ENCODE measurements at places on chromosomes 5 and 9. TPM values are rescaled to one million over a fixed set of nuclear protein-coding genes. Genes with fewer than 3 reads are reported as not detected.

DNA sequence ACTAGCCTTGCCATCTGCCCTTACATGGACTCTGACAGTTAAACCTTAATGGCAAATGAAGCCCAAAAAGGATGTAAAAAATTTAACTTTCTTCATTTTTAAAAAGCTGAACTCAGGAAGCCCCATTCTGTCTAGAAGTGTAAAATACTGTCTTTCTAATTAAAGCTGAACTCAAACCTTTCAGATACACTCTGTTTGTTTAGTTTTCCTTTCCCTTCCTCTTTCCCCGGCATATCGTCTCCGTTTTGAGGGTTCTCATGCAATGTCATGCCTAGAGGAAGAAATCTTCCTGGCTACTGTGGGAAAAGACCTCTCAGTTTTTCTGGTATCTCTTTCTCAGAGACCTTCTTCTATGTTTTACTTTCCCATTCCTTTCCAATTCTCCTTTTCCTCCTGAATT, 841.5 kb downstream of the DTWD2 start:
- no peak for DNase-seq

DNA sequence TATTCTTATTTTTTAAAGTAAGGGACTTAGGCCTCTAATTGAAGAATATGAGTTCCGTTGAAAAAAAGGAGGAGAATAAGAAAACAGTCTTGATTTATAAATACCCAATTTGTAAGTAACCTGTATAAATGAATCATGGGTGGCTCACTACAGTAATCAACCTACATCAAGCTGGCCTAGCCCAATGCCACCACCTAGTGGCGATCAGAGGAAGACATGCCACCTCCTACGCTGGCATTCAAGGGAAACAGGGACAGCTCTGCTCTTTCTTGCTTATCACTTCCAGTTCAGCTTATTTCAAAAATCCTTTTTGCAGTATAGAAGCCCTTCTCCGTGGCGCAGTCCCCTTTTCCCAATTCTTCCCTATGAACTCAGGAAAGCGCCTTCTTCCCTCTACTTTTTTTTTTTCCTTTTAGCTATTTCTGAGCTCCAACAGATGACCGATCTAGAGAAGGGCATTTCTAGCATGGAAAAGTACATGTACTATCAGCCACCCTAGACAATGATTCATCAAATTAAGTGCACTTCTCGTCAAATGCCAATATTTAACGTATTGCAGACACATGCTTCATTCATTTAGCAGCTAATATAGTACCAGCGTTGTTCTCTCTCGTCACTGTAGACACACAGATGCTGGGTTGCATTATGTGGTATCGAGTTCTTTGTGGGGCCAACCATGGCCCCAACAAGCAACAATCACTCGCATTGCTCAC, 28.3 kb downstream of the PTPN3 start:
- peak; percentile 61 for DNase-seq

Gene ANKRD31
- total RNA-seq: 0.30 TPM

- no peak for DNase-seq
Measured at GRCh38 chr5:76710991-76711390, 4.9 kb upstream of the F2R start.

DNA sequence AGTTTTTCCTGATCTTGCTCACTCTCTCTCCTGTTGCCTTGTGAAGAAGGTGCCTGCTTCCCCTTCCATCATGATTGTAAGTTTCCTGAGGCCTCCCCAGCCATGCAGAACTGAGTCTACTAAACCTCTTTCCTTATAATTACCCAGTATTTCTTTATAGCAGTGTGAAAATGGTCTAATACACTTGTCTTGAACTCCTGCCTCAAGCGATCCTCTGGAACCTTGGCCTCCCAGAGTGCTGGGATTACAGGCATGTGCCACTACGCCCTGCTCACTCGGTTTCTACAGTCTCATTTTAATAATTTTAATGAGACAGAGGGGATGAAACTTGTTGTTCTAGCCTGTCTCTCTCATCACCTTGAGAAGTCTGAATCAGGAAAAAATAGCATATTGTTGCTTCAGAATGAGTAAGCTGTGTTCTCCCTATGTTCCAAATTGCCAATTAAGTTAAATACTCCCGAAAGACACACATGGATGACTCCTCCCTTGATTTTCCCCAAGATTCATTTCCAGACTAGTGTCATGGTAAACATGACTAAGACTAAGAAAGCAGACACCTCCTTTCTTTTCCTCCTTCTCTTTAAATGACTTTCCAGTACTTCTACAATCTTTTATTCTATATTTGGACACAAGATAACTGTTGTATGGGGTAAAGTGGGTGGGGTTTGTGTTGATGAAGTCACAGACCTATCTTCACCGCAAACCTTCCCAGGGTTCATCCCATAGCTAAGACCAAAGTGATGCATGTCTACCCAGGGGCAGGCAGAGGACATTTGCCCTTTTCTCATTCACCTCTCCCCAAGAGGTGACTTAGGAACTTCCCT, 7.8 kb upstream of the DNAJC18 start:
- no peak for DNase-seq

Gene CCDC183
- 2.8 TPM for total RNA-seq

- DNase-seq: no peak
Measured at GRCh38 chr9:7656636-7657035, 142.9 kb downstream of the DMAC1 start.

DNA sequence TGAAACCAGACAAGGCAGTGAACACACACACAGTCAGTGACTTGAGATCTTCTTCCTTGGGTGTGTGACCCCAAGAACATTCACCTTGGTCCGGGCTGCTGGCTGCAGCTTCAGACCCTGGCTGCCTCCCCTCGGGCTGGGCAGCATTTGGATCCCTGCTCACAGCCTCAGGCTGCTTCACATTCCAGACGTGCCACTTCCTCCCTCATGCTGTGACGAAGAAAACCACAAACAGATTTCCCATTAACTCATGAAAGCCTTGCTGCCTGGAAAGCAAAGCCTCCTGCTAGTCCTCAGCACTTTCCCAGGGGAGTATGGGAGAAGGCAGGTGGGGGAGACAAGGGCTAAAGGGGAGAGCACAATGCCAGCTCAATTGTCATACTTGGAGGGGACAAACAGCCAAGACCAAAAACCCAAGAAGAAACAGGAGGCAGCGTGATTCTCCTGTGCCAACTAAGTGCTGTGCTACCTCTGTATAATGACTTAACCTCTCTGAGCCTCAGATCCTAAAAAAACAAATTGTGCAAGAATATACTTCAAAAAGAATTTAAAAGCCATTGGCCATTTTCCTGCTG, 594.6 kb upstream of the BRINP1 start:
- peak; percentile 33 for DNase-seq

Gene STPG3
- total RNA-seq: not detected

DNA sequence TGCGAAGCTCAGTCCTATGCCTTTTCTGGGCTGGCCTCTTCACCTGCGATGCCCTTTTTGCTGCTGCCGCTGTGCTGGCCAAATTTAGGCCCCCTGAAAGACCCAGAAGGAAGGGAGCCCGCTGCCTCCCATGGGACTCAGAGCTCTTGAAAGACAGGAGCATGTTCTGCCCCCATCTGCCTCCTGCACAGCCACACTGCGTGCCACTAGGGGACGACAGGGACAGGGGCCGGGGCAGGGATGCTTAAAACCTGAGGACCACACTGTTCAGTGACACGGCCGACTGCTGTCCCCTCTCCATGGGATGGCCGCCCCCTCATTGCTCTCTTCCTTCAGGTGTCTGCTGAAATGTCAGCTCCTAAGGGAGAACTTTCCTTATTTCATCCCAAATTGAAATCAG, 132.4 kb downstream of the ADAMTS2 start:
- no peak for DNase-seq

- no peak for DNase-seq
Measured at GRCh38 chr9:115397591-115398312, 279.8 kb upstream of the TNC start.

Gene TMEM215
- not detected for total RNA-seq

Gene GABRA1
- not detected for total RNA-seq

DNA sequence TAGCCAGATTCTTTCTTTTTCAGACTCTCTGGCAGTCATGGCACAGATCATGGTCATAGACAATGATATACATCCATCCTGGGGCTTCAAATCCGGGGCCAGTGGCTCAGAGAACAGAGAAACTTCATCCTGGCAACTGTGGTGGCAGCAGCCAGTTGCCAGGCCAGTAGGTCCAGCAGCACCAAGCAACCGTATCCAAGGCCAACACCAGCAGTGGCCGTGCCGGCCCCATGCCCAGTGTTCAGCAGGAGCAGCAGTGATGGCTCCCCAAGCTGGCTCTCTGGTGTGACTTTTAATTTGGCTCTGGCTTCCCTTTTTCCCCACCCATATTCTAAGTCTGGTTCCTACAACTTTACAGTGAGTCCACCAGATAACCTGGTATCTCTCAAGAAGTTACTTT, 300.5 kb downstream of the DEPDC1B start:
- DNase-seq: no peak

Gene CKMT2
- not detected for total RNA-seq

DNA sequence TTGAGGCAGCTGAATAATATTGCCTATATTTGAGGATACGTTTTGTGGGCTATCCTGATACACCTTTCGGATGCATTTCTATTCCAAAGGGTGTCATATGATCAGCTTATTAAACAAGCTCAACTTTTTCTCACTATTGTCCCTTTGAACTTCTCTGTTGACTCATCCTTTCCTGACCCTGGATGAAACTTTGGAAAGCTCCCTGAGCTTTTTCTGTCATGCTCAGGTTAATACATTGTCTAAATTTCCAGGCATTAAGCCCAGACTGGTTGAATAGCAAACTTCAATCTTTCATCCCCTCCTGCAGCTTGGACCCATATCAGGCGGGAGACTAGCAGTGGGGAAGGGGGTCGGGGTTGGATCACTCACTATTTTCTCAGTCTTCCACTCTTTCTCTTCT, 104.9 kb upstream of the PTPN3 start:
- no peak for DNase-seq

DNA sequence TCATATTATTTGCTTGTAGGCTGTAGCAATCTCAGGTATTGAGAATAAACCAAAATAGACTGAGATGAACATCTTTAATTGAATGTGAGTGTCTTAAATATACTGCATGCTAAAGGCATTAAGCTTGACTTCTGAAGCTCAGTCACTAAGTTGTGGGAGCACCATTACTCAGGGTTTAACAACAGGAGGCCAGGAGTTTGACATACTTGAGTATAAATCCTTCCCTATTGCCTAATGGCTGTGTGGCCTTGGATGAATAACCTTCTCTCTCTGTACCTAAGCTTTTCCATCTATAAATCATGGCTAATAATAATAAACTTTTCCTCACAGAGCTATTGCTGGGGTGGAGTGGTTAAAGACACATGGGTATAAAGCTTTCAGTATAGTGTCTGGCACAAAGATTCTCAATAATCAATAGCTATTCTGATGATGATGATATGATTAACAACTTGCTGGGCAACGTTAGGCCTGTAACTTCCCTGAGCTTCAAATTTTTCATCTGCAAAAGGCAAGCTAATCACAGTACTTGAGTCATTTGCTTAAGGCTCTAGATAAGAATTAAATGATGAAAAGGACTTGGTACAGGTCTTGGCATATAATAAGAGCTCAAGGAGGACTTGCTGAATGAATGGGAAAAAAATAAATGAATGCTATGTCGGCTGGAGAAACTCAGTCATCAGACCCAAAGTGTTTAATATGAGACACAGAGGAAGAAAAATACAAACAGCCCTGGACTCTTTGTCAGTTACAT, 174.0 kb upstream of the IL12B start:
- no peak for DNase-seq

Gene SLC36A3
- not detected for total RNA-seq

- DNase-seq: no peak
Measured at GRCh38 chr5:149966946-149967345, 6.4 kb downstream of the SLC26A2 start.

Gene PCSK1
- total RNA-seq: not detected

DNA sequence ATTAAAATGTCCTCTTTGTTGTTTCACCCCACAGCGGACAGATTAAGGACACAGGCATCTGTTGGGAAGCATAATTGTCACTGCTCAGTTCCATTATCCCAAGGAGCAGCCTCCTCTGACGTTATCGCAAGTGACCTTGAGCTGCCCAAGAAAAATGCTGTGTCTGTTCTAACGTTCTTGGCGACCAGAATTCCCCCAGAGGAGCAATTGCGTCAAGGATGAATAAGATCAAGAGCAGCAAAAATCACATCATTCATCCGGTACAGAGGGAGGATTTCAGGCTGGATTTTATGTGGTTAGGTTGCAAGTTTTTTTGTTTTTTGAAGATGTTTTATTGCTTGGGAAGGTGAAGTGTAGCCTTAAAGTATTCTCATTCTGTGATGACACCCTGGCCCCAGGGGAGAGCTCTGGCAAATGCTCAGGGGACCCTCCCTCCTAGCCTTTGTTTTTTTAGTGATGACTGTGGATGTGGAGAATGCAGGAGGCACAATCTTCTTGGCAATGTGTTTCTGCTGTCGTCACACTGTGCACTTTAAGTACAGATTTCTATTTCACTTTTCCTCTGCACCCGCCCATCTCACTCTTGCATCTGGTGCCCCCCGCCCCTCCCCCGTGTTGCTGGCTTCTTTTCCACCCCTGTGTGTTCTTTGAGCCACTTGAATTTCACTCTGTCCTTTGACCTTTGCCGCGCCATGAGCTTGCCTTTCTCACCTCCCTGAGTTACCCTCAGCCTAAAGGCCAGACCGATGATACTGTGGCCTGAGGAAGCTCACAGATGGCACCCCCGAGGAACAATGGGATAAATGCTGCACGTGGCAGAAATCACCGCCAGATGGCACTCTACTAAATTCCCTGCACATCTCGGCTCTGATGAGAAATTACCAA, 308.5 kb downstream of the RAB3C start:
- peak; percentile 33 for DNase-seq

GRCh38 chr9:107727086-107727780, 237.7 kb upstream of the KLF4 start:
- DNase-seq: no peak

Gene GOLGA2
- total RNA-seq: 67.0 TPM

Gene GPR150
- not detected for total RNA-seq

DNA sequence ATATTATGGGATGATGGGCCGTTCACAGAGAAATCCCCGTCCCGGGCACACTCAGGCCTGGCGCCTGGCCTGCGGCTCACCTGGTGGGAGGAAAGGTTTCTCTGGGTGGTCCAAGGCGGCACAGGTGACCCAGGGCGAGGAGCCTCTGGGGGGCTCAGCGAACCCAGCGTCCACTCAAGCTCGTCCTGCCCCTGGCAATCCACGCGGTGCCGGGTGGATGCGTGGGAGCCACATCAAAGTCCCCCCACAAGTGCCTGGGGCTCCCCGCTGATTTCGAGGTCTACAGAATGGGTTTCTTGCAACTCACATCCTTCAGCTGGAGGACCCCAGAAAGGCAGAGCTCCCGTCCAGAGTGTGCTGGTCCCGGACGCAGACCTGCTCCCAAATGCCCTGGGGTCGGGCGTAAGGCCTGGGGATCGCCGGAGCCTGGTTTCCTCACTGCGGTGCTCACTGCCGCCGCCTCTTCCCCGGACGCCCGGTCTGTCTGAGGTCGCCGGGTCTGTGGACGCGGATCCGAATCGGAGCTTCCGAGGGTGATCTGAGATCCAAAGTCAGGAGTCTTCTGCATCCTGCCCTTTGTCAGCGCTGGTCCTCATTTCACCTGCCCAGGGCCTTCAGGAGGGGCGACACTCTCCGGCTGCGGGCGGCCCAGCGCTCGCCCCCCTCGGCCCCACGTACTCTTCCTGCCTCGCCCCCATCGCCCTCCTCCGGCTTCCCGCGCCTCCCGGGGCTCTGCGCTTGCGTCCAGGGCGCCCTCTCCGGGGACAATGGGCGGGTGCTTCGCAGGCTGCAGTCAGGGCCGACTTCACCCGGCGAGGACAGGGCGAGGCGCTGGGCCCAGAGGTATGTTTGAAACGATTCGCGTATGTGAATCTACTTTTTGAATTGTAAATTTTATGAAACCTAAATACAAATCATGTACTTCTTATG, 20.0 kb upstream of the RUFY1 start:
- DNase-seq: no peak

GRCh38 chr5:136058039-136058971, 29.5 kb downstream of the TGFBI start:
- peak; percentile 35 for DNase-seq

- DNase-seq: no peak
Measured at GRCh38 chr9:135887585-135888050, 19.7 kb downstream of the CAMSAP1 start.

Gene ZNF782
- 3.7 TPM for total RNA-seq

Data from HCT116 (cell line).